ENCODE measurements at places on chromosomes 11 and 22.

- DNase-seq: no peak
Measured at GRCh38 chr22:35547987-35548721, 7.5 kb downstream of the RASD2 start.

- DNase-seq: no peak
Measured at GRCh38 chr22:31909977-31910376, 34.4 kb upstream of the YWHAH start.

GRCh38 chr22:44317123-44317444 is 4.3 kb upstream of the SHISAL1 start:
- DNase-seq: no peak

GRCh38 chr11:17152306-17152705 is 55.5 kb downstream of the PIK3C2A start:
- no peak for DNase-seq

GRCh38 chr22:16776080-16776479 is 49.1 kb downstream of the XKR3 start:
- no peak for DNase-seq

- DNase-seq: no peak
Measured at GRCh38 chr11:119932828-119933562, 204.0 kb upstream of the NECTIN1 start.

All from activated T-helper 1 cell treated with Interleukin-2 at 50 U/mL for 16 hours (primary cell).